ENCODE measurements at places on chromosomes 7 and 10.
A peak's percentile ranks its signal among the peaks of the same experiment; 100 is the strongest.

DNA sequence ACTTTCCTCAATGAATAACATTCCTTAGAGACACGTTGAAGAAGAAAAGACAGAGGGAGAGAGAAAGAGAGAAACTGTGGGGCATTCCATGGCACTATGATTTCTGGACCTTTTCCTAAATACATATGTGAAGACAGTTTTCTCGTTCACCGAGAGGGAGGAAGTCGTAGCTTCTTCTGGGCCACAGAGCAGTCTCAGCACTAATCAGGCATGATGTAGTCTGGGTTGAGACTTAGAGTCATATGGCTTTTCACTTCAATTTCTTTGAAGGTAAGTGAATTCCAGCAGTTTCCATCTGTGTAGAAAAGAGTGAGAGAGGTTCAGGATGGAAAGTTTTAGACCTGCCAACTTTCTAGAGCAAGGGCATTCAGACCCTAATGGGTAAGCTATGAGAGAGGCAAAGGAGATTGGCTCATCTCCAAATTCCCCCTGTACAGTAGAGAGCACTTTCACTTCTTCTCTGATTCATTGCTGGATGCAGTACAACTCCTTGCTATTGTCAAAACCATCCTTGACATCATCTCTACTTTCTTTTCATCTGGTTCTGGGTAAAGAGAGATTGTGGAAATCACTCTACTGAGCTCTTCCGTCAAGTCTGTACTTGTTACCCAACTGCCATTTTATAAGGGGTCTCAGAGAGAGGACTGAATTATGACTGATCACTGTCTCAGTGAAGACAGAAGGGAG is 31.5 kb upstream of the OR9A4 start:
- no peak for ATAC-seq

DNA sequence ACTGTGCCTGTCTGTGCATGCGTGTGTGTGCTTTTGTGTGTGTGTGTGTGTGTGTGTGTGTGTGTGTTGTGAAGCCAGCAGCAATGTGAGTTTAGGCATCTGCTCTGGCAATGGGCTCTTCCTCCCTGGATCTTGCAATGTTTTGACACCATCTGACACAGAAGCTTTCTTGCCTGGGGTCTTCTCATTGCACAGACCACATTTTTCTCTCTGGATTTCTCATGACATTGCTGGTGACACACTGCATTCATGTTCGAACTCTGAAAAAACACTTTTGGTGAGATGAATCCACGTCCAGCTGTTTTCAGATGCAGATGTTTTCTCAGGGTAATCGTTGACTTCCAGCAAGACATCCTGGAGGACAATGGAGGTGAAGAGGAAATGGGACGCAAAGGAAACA is 63.0 kb upstream of the FZD8 start:
- no peak for ATAC-seq

- ATAC-seq = peak; percentile 92
Measured at GRCh38 chr10:70656489-70656888, 15.8 kb upstream of the ADAMTS14 start.

DNA sequence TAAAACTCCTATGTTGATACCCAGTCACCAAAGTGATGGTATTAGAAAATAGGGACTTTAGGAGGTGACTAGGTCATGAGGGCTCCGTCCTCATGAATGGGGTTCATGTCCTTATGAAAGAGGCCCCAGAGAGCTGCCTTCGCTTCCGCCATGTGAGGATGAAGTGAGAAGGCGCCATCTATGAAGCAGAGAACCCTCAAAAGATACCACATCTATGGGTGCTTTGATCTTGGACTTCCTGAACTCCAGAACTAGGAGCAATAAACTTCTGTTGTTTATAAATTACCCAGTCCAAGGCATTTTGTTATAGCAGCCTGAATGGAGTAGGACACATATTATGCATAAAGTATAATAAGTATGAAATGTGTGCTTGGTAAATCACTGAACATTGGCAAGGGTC is 8.1 kb upstream of the PDSS1 start:
- no peak for ATAC-seq

GRCh38 chr7:10121631-10122030 is 852.0 kb upstream of the PHF14 start:
- ATAC-seq = no peak

DNA sequence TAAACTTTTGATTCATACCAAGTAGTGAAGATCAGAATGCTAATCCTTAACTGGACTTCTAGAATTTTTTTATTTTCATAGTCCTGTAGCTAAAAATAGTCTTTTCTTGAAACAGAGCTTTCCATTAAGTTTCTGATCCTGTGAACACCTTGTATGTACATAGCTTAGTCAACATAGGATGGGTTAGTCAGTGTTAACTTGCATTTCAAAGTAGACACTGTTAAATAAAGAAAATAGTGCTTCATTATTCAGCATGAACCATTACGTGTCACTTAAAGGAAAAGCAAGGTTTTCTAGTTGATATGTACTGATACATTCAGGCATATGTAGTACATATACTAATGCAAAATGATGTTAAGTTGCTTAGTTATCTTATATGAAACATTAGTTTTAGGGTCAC is 7.5 kb upstream of the HDAC9 start:
- ATAC-seq = no peak

GRCh38 chr10:36679554-36679953 is 445.8 kb upstream of the ANKRD30A start:
- no peak for ATAC-seq

DNA sequence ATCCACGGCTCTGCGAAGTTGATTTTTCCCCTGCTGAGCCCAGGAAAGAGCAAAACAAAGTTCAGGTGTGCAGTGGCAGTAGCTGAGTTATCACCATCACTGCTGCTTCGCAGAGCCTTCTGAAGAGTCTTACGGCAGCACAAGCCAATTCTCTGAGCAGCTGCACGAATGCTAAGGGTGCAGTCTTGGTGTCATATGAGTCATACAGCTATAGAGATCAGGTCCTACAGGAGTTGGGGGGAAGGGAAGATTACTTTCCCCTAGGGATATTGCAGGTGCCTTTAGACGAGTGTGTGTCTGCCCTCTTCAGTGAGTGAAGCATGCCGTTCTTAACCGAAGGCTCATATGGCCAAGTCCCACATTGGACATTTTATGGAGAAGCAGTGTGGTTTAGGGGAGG is 227.8 kb downstream of the CELF2 start:
- ATAC-seq = peak; percentile 54

GRCh38 chr10:46248651-46249146 is 38.1 kb upstream of the ANTXRL start:
- no peak for ATAC-seq
